Skeletal muscle cell (primary cell): ENCODE measurements at places on chromosomes 4 and X.

DNA sequence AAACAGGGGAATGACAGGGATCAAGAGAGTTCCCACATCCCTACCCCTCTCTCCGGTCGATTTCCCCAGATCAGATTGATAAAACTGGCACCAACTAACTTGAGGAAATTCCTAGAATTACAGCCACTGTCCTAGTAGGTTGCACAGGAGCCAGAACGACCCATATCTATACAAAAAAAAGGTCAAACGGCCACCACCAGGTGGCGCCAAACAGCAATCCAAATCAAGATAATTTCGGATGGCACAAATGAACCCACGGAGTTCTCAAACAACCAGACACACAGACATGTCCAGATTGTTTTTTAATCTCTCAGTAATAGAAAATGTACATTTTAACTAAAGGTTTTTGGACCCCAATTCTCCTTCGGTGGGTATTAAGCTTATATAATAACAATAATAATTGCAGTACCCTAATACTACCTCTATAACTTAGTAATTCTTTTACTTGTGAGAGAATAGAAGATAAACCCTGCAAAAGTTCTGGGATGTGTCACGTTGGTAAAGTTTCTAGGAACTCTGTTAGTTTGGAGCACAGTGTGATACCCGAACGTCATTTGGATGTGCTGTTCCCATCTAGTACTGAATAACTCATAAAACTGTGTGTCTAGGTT lies 212.6 kb downstream of the SPOCK3 start:
- DNase-seq = no peak

DNA sequence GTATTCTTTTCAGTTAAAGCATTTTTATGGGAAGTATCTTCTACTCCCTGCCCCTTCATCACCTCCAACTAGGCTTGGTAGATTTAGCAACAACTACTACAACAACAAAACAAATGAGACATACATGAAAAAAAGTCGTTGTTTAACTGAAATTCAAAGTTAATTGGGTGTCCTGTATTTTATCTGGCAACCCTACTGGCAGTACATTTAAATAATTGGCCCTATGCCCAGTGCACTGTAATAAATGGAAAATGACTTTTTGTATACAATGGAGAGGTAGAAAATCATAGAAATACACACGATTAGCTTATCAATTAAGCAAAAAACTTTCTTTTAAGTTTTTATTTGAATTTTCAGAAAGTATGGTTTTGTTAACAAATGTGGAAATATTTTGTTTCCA lies 21.4 kb upstream of the CLGN start:
- no peak for DNase-seq

- no peak for DNase-seq
Measured at GRCh38 chr4:3199653-3200422, 49.1 kb upstream of the MSANTD1 start.

GRCh38 chrX:152861116-152861515 lies 30.3 kb downstream of the NSDHL start:
- no peak for DNase-seq

DNA sequence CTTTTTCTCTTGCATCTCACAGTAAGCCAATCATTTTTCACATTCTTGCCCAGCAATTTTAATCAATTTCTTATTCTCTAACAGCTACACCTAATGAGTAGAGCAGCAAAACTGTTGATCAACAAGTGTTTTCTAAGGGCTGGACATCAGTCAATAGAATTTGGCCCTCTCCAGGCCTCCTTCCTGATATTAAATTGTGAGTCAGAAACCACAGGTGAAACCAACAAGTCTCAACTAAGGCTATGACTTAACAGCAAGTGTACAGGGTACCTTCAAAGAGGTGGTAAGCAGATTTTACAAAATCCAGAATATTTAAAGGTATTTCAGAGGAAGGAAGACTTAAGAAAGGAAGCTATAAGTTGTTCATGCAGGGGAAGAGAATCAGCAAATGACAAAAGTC lies 156.5 kb upstream of the ARHGAP24 start:
- DNase-seq = no peak

GRCh38 chr4:141905751-141906150 lies 269.4 kb downstream of the IL15 start:
- DNase-seq = peak; percentile 24

GRCh38 chr4:96194993-96195392 lies 355.1 kb downstream of the PDHA2 start:
- DNase-seq = no peak

- peak; percentile 68 for DNase-seq
Measured at GRCh38 chr4:22389240-22389870, 126.5 kb downstream of the ADGRA3 start.

DNA sequence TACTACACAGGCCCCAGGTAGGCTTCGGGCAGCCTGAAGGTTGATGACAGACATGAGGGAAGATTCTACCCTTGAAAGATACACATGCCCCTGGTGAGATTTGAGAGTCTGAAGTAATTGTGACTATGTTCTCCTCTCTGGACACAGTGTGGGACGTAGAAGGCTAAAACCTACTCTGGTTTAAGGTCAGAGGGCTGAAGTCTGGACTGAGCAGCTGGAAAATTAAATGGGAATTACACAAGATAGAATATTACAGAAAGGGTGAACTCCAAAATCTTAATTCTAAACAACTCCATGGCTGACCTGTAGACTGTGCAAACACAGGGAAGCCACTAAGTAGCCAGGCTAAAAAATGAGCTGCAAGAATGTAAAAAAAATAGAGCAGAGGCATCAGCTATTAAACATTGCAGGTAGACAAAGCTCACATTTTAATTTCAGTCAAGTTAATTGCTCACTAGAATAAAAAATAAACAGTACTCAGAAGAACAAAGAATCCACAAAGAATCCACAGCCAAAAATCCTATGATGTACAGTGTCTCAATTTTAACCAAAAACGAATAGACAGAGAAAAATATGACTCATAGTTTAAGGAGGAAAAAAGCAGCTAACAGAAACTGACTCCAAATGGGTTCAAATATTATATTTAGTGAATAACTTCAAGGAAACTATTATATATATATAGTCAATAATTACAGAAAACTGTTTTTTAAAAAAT lies 170.4 kb downstream of the PCDH18 start:
- no peak for DNase-seq

- DNase-seq = no peak
Measured at GRCh38 chrX:103417933-103418332, 41.6 kb downstream of the BEX3 start.

GRCh38 chr4:8688041-8688907 lies 95.7 kb downstream of the CPZ start:
- no peak for DNase-seq
